ENCODE measurements at places on chromosomes 12 and 14.

DNA sequence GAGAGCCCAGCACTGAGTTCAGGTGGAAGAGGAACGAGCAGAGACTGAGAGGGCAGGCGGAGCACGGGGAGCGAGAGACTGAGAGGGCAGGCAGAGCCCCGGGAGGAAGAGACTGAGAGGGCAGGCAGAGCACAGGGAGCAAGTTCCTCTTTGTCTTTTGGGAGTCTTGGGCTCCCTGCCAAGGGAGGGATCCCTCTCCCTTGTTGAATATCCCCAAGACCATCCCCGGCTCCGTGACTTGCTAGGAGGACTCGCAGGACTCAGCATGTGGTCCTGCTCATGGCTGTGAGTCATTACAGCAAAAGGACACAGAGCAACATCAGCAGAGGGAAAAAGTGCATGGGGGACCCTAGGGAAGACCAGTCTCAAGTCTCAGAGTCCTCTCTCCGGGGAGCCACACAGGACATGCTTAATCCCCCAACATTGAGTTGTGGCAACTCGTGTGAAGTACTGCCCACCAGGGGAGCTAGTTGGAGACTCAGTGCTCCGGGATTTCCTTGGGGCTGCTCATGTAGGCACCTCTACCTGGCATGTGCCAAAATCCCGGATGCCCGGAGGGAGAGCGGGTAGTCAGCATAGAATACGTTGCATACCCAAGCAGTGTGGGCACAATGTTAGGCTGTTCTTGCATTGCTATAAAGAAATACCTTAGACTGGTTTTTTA, 81.0 kb downstream of the CCDC92 start:
- DNase-seq = no peak

- DNase-seq = no peak
Measured at GRCh38 chr12:56425193-56425592, 24.0 kb downstream of the TIMELESS start.

- DNase-seq = no peak
Measured at GRCh38 chr14:74349757-74350156, 1.5 kb downstream of the VRTN start.

- no peak for DNase-seq
Measured at GRCh38 chr12:56317675-56318074, 1.9 kb upstream of the CNPY2 start.

DNA sequence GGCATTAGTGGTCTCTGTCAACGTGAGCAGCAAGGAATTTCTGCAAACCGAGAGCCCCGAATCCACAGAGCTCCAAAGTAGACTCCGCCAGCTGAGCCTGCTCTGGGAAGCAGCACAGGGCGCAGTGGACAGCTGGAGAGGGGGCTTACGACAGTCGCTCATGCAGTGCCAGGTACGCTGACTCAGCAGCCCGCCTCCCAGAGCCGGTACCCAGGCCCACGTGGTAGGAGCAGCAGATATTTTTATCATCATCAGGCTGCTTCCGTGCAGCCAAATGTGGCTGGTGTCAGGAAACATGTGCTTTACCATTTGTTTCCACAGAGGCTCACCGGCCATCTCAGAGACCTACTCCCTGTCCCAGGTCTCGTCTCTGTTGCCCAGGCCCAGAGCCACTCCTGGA, 73.7 kb downstream of the ESR2 start:
- no peak for DNase-seq
